Activated naive CD8-positive, alpha-beta T cell treated with anti-CD3 and anti-CD28 coated beads for 36 hours (primary cell): ENCODE measurements at places on chromosomes 5 and 9.

- H3K4me1 ChIP-seq: no peaks in the 10 kb centered on the region
- H3K36me3 ChIP-seq: peaks cover 2% of the 10 kb centered on the region
- no peaks in the 10 kb centered on the region for H3K27me3 ChIP-seq
- no peak for DNase-seq
- H3K27ac ChIP-seq: no peak overlapping the region
Observed at GRCh38 chr5:103546858-103547257, 15.7 kb downstream of the NUDT12 start.

DNA sequence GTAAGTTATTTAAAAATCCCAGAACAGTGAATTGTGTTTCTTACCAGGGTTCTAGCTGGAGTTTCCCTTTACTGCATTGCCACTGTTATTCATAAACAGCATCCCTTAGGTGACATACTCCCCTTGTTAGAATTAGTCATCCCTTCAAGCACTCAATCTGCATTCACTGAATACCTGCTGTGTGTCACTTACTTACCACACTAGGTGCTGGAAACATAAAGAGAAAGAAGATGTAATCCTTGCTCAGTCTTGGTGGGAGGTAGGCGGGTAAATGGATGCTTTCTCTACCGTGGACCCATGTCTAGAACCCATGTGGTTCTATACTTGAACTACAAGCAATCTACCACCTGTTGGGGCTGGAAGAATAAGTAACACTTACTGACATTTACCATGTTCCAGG, 371.6 kb downstream of the KDM4C start:
- no peak overlapping the region for H3K4me3 ChIP-seq
- no peak overlapping the region for H3K27ac ChIP-seq
- no peaks in the 10 kb centered on the region for H3K27me3 ChIP-seq
- DNase-seq: no peak
- peaks cover 2% of the 10 kb centered on the region for H3K4me1 ChIP-seq

DNA sequence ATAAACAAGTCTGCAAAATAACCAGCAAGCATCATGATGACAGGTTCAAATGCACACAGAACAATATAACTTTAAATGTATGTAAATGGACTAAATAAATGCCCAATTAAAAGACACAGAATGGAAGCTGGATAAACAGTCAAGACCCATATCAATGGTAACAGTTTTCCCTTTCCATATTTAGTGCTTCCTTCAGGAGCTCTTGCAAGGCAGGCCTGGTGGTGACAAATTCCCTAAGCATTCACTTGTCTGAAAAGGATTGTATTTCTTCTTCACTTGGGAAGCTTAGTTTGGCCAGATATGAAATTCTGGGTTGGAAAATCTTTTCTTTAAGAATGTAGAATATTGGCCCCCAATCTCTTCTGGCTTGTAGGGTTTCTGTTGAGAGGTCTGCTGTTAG, 120.2 kb upstream of the RASA1 start:
- H3K27me3 ChIP-seq: no peaks in the 10 kb centered on the region
- H3K36me3 ChIP-seq: no peaks in the 10 kb centered on the region
- H3K4me3 ChIP-seq: no peak overlapping the region
- H3K4me1 ChIP-seq: peaks cover 8% of the 10 kb centered on the region
- no peak for DNase-seq
- H3K27ac ChIP-seq: no peak overlapping the region

DNA sequence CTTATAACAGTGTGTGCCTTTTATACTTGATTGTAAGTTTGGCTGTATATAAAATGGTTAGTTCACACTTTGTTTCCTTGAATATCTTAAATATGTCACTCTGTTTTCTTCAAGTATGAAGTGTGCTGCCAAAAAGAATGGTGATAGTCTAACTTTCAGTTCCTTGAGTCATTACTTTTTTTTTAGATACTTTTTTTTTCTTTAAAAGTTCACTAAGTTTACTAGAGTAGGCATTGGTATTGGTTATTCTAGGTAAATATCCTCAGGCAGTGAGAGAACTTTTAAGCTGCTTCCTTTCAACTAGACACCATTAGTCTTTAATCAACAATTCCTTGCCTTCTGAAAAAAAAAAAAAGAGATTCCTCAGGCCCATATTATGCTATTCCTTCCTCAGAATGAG, 41.9 kb downstream of the SPEF2 start:
- H3K27me3 ChIP-seq: no peaks in the 10 kb centered on the region
- peaks cover 28% of the 10 kb centered on the region for H3K36me3 ChIP-seq
- no peak for DNase-seq
- H3K4me1 ChIP-seq: peaks cover 23% of the 10 kb centered on the region
- H3K4me3 ChIP-seq: no peak overlapping the region

DNA sequence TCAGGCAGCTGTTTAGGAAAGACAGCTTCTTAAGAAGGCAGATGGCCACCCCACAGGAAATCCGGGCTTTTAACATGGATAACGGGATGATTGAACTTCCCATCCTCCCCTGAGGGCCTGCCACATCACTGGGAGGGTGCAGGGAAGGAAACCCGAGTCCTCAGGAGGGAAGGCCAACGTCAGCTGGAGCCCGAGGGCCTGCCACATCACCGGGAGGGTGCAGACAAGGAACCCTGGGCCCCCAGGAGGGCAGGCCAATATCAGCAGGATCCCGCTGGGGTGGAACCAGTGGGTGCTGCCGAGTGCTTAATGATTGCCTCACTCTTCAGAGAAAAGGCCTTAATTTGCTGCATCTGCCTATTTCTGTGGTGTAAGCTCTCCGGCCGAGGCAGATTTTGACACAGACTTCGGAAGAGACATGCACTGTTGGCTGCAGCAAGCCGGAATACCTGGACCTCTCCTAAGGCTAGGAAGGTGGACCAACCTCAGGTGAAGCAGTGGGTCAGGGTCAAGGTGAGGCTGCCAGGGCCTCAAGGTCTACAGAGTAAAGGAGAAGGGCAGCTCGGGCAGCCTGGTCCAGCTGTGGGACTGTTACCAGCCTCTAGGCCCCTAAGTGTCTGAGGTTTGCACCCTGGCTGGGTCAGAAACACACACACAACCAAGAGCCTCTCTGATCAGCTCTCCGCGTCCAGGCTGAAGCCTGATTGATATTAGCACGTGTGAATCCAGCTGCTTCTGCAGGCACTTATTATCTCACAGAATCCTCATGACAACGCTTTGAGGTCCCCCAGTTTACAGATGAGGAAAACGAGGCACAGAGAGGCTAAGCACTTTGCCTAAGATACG, 14.8 kb upstream of the COL5A1 start:
- H3K4me1 ChIP-seq: no peaks in the 10 kb centered on the region
- H3K27me3 ChIP-seq: peaks cover 3% of the 10 kb centered on the region
- no peak overlapping the region for H3K27ac ChIP-seq
- no peak for DNase-seq
- H3K4me3 ChIP-seq: no peak overlapping the region

- no peak overlapping the region for H3K27ac ChIP-seq
- H3K4me1 ChIP-seq: no peaks in the 10 kb centered on the region
- no peak overlapping the region for H3K4me3 ChIP-seq
- H3K36me3 ChIP-seq: no peaks in the 10 kb centered on the region
- DNase-seq: no peak
- H3K27me3 ChIP-seq: no peaks in the 10 kb centered on the region
Observed at GRCh38 chr9:136570916-136571315, 25.1 kb upstream of the NOTCH1 start.

- H3K27me3 ChIP-seq: peaks cover 39% of the 10 kb centered on the region
- peaks cover 29% of the 10 kb centered on the region for H3K4me1 ChIP-seq
- H3K4me3 ChIP-seq: no peak overlapping the region
- no peak overlapping the region for H3K27ac ChIP-seq
- DNase-seq: no peak
Observed at GRCh38 chr9:69171049-69171448, 3.0 kb upstream of the TJP2 start.

DNA sequence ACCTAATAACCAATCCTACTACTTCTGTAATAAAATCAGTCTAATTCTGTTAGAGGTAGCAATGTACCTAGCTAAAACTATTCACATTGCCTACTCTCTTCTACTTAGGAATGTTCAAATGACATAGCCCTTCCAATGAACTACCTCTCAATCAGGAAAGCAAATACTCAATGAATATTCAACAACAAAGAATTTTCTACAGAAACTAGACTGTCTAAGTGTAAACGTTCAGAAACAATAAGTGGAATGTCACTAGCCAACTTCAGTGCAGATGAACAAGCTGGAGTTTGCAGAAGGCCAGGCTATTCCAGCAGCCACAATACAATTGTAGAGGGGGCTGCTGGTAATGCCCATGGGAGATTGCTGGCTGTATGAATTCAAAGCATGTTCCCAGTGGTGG, 743.2 kb upstream of the CDH10 start:
- DNase-seq: no peak
- H3K4me1 ChIP-seq: no peaks in the 10 kb centered on the region
- H3K27ac ChIP-seq: no peak overlapping the region
- no peak overlapping the region for H3K4me3 ChIP-seq
- H3K27me3 ChIP-seq: no peaks in the 10 kb centered on the region
- H3K36me3 ChIP-seq: no peaks in the 10 kb centered on the region
